ENCODE measurements at places on chromosomes 2 and 18.

DNA sequence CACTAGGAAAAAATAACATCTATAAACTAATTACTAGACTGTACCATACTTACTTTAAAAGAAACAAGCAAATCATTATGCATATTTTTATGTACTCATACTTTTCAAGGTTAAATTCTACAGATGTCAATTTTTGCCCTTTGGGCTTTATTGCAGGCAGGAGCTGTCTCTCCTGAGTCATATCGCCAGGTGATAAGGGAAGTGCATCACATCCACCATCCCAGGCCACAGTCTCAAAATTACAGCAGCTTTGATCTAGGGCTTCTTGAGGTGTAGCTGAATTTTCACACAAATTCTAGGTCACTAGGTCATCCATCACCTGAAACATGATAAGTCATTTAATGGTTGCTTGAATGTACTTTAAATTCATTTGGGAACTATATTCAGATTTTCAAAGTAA lies 38.4 kb upstream of the FRZB start:
- DNase-seq, result no peak

DNA sequence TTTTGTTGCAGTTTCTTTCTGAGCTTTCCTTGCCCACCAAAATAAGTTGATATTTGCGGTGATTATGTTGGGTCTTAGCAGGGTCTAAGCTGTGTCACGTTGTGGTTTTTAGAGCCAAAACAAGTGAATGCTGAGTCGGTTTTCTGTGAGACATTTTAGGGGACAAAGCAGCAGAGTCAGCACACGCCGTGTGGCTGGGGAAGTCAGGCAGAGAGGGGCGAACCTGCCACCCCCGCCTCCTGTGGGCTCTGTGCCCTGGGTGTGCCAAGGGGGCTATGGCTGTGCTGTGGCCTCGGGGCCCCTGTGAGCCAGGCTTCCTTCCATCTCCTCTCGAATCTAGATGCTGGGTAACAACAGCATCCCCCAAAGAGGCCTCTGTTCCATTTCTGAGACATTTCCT lies 30.8 kb upstream of the TMEM87B start:
- DNase-seq, result no peak

GRCh38 chr18:58578321-58578720 lies 50.6 kb downstream of the ALPK2 start:
- no peak for DNase-seq

DNA sequence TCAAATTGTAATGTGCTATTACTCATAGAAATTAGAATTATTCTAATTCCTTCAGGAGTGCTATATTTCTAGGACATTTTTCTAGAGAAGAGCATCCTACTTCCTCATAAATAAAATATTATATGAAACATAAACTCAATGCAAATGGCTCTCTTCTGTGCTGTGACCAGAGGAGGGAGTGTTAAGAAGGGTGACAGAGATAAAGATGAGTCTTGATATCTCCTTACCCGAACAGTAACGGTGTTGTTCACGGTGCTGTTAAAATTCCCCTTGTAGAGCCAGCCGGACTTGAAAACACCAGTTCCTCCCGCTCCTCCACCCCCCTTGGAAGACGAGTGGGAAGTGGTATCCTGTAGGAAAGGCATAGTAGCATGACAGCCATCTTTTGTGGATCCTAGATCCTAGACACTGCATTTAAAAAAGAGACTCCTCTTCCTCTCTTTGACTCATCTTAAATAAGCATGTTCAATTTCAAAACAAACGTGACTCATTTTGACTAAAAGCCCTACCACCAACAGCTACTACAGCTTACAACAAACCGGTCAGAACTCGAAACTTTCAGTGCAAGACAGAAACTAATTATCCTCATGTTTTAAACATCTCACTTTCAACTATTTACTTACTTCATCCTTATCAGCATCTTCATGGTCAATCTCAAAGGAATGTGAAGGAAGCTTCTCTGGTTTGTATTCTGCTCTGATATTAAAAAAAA lies 156.3 kb downstream of the DOCK10 start:
- DNase-seq, result no peak

- DNase-seq, result no peak
Observed at GRCh38 chr18:51655327-51655698, 457.8 kb upstream of the MEX3C start.

DNA sequence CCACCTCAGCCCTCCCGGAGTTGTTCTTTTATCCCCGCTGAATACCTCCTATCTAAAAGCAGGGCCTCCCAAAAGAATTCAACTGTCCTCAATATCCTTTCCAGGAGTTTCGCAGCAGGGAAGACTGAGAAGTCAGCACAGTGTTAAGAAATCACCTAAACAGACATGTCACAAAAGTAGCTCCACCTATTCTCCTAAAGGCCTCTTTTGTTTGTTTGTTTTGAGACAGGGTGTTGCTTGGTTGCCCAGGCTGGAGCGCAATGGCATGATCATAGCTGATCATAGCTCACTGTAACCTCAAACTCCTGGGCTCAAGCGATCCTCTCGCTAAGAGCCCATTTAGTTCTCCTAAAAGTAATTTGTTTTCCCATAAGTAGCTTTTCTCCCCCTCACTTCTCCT lies 53.8 kb downstream of the TEX44 start:
- no peak for DNase-seq

Measured in KBM-7 (cell line).